ENCODE measurements at places on chromosomes 7 and 10.

- no peak for DNase-seq
These were observed 95.3 kb downstream of the CUX1 start for GRCh38 chr7:101912716-101913110.

DNA sequence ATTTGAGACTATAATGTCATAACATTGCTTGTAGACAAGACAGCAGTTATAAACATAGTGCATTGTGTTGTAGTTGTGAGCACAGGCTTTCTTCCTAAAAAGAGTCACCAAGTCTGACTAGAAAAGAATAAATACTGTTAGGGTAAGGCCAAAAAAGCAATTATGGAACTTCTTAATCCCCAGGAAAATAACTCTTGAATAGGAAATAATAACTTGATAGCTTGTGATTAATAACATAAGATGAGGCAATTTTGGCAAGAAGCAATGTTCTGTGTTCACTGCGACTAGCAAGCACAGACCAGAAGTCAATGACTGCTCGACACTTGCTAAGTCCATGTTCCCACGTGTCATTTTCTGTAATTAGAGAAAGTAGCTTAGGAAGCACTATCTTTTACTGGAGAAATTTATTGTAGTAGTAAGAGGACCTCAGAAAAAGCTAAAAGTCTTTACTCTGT is 97.1 kb downstream of the AGMO start:
- no peak for DNase-seq

DNA sequence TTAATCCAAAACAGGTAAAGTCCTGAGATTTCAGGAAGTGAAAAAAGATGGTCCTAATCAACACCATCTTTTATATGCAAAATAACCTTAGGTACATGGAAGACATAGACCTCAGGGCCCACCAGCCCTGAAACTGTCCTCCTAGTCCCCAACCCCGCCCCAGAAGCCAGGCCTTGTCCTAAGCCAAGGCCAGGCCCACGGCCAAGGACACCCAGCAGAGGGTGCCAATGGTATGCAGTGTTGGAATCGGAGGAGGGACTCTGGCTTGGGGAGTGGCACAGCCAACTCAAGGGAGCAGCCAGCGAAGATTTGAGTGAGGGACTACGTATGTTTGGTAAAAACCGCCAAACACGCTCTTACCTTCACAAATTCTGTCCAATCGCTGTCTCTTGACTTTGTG is 96.7 kb downstream of the ZRANB1 start:
- DNase-seq, result no peak

- no peak for DNase-seq
These were observed 52.5 kb upstream of the LHFPL3 start for GRCh38 chr7:104275900-104276299.

DNA sequence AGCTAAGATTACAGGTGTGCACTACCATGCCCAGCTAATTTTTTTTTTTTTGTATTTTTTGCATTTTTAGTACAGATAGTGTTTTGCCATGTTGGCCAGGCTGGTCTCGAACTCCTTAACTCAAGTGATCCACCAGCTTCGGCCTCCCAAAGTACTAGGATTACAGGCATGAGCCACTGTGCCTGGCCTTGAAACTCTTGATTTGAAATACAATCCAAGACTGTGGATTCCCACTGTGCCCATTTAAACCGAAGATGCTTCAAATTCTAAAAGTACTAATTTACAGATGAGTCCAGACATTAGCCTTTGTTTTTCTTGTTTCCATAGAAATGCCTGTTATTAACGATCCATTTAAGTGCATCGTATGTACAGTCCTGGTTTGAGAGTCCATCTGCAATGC is 130.9 kb downstream of the CACNA2D1 start:
- DNase-seq, result no peak

- DNase-seq, result no peak
These were observed 67.6 kb downstream of the INSIG1 start for GRCh38 chr7:155365146-155365874.

- DNase-seq, result peak; percentile 7
These were observed 16.6 kb downstream of the ACBD5 start for GRCh38 chr10:27223964-27224363.

DNA sequence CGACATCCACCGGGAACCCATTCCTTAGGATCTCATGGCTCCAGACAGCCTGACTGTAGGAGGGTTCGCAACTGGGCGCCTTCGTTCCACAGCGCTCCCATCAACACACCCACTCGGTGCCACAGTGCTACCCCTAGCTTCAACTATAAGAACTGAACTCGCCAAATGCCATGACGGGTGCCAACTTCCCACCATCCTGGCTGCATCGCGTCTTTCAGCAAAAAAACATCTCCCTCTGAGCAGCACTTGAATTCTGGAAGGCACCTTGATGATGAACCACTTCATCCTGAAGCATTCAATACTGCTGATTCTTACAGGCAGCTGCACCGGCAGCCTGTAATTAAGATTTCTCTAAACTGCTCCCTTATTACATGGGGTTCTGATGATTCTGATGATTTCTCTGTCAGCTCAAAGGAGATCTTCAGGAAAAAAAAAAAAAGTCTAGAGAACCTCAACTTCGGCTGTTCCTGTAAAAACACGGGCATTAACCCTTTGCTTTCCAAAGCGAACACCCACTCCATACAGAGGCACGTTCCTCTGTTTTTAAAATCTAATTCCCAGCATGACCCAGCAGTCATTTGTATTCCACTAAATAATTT is 1.3 kb downstream of the CYTH3 start:
- no peak for DNase-seq

GRCh38 chr10:44962870-44963738 is 3.5 kb downstream of the RASSF4 start:
- DNase-seq, result no peak

DNA sequence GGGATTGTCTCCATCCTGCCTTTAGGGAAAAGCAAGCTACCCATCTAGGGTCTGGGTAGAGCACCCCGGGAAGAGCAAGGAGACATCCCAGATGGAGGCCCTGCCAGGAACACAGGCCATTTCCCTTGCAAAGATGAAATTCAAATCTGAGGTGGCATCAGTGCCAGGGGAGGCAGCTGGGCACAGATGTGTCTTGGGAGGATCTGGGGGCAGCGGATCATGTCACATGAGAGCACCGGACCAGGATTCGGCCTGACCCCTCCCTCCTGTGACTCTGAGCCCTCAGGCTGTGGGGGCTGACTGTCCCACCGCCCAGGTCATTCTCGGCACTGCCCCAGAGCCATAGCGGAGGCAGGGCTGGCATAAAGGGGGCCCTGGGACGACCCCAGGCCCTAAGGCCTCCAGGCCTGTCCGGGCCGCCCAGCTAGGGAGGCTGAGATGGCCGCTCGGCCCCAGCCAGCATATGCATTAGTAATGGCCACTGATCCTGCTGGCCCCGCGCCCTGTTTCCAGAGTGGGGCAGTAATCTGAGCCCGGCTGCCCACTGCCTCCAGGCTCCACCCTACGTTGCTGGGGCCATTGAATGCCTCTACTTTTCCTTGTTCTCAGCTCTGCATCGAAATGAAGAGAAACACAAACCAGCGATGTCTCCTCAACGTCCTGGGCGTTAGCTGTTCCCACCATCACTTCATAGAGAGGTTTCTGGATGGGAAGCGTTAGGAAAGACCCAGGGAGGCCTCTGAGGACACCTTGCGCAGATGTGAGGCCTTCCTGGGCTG is 148.5 kb downstream of the UBE2H start:
- DNase-seq, result no peak

- no peak for DNase-seq
These were observed 118.9 kb upstream of the EGR2 start for GRCh38 chr10:62935022-62935421.

DNA sequence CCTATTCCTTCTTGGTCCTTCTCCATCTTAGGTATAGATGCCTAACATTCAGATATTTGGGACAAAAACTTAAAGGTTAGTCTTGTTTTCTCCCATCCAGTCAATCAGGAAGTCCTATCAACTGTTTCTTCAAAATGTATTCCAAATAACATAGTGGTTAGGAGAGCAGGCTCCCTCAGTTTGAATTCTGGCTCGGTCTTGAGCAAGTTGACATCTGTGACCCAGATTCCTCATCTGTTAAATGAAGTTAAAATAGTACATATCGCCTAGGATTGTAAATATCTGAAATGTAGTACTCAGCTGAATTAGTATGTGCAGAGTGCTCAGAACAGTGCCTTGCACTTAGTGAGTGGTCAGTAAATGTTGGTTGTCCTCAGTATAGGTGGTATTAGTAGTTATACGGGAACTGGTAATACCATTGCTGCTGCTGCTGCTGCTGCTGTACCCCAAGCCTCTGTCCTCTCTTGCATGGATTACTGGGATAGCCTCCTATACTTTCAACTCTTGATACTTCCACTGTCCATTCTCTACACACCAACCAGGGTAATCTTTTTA is 58.6 kb downstream of the RALA start:
- DNase-seq, result no peak

- DNase-seq, result peak; percentile 36
These were observed 22.6 kb upstream of the VDAC2 start for GRCh38 chr10:75187961-75188426.

DNA sequence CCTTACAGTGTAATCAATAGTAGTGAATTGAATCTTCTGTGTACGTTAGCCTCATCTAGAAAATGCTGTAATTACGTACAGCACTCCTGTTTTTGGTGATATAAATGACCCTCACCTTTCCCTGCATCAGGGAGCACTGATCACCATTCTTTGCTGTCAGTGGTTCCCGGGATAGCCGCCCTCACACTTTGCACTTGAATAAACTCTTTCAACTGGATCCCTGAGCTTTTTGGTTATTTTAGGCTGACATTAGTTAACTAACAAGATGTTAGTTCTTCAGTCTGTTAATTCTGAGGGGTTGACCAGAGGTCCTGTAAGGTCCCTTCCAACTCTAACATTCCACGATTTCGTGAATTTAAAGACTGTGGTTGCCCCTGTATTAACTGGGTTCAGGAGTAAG is 23.4 kb upstream of the ZC3HAV1 start:
- no peak for DNase-seq

- peak; percentile 44 for DNase-seq
These were observed 32.8 kb upstream of the ARHGAP12 start for GRCh38 chr10:31961277-31962074.

- no peak for DNase-seq
These were observed 60.6 kb upstream of the KLF14 start for GRCh38 chr7:130794619-130794922.

DNA sequence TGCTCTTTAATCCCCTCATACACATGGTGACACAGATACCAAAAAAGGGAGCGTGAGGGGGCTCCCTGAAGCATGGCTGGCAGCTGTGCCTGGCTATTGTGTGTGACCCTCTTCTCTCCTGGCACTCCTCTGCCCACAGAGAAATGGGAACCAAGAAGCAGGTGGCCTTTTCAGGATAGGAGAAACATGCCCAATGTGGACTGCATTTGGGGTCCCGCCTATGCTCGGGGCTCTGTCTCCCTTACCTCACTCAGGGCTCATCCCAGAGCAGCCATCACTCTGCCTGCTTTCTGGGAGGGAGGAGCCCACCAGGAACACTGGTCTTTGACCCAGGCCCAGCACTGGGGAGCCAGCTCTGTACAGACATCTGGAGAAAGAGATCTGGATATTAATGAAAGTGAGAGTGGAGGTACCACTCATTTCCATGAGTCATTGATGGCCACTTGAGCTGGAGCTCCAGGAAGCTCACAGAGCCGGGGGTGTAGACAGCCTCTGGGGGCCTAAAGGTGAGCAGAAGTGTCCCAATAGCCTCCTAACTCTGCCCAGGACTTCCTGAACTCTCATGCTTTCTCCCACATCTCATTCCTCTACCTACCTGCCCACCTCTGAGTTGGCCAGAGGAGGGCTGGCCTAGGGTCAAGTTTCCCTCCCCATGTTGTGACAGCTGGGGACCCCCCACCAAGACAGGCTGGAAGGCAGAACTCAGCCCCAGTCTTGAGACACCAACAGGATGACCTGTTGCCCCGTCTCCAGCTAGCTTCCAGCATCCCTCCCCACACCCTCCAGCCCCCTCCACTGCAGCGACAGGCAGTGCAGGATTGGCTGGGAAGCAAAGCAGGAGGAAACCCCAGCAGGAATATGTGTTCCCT is 42.6 kb downstream of the DRGX start:
- no peak for DNase-seq

GRCh38 chr7:50745835-50746234 is 36.9 kb downstream of the GRB10 start:
- no peak for DNase-seq

DNA sequence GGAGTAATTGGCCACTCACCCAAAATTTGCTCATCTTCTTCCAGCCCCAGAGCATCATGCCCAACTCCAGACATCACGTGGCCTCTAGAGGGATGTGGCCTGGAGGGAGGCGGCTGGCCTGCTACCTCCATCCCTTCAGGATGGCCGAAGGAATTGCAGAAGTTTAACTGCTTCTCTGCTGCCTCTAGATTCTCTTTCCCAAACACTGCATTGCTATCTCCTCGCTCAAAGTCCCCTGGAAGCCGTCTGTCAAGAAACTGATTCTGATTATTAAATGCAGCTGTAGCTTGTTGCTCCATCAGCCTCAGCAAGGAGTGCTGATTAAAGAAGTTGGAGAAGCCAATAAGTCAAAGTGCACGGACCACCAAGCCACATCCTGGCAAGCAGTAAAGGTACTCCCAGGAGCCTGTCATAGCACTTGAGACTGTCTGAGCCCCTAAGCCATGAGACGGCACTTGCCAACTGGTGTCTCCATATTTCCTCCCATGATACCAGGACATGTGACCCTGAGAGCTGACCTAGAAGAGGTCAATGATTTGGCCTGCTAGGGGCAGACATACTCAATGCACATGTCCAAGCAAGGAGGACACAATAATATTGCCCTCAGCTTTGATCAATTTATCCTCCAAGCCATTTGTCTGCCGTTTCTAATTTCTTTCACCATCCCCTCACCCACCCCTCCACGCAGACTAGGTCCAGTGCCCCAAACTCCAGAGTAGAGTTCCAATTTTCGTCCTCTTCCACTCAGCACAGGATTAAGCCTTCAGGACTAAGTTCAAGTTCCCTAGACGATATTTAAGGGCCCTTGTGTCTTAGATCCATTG is 84.2 kb downstream of the TBXAS1 start:
- DNase-seq, result no peak

DNA sequence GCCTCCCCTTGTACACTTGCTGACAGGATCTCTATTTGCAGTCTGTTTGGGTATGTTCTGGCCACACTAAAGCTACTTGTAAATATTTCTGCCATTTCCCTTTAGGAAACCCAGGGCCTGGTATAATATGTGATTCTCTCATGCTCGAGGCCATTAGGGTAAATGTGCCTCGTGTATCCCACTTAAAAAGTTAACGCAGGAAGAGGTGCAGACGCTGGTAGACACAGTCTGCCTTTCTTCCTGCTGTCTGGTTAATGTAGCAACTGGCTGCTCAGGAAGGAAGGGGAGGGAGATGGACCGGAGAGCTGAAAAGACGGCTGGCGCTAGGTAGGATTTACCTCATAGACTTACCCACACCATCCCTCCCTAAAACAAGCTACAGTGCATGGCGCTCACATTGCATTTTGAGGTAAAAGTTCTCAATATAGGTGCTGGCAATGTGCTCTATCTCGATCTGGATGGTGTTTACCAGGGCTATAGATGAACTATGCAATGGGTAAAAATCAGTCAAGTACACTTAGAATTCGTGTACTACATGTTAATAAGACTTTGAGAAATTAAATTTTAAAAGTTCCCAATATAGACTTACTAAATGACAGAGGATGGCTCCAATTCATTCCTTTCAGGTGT is 125.9 kb downstream of the JAZF1 start:
- DNase-seq, result no peak

GRCh38 chr10:102714621-102715455 is at the start of gene SFXN2:
TSS of gene SFXN2 (plus strand) at chr10:102714636. CDS start at chr10:102726637, 12,001 bp downstream.
- DNase-seq, result no peak

GRCh38 chr10:3294919-3295581 is 122.5 kb upstream of the PITRM1 start:
- DNase-seq, result no peak
